ENCODE measurements at places on chromosomes 5 and 9. TPM values are rescaled to one million over a fixed set of nuclear protein-coding genes. Genes with fewer than 3 reads are reported as not detected.

- H3K27me3 ChIP-seq = no peaks in the 10 kb centered on the region
- no peak overlapping the region for H3K27ac ChIP-seq
- no peaks in the 10 kb centered on the region for H3K4me1 ChIP-seq
- no peak for DNase-seq
- H3K36me3 ChIP-seq = no peaks in the 10 kb centered on the region
Measured at GRCh38 chr5:68766952-68767464, 326.8 kb upstream of the SLC30A5 start.

The HMMR gene
- polyA plus RNA-seq = 10.0 TPM

The TEX10 gene
- polyA plus RNA-seq = 22.6 TPM

The C5orf63 gene
- polyA plus RNA-seq = 16.2 TPM

The RMRP gene
- not detected for polyA plus RNA-seq

DNA sequence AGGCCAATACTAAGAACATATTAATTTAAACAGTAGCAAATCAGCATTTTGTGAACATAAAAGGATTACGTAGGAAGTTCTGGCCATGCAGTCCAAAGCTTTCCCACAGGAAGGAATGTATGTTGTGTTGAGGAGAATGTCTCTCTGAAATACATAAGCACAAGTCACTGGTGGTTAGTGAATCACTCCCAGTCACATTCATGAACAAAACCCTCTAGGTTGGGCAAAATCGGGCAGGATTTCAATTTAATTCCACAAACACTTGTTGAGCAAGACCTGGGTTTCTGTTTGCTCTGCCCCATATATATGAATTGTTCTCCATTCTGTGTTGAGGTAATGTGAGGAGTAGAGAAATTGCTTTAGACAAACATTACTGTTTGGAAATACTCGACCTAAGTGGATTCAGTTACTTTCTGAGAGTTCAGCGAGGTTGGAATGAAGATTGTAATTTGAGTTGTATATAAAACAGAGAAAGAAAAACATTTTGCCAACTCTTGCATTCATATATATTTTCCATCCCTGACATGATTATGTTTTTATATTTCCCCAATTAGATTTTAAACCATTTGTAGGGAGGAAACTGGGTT lies 127.6 kb upstream of the RPS23 start:
- no peaks in the 10 kb centered on the region for H3K27me3 ChIP-seq
- no peaks in the 10 kb centered on the region for H3K4me1 ChIP-seq
- no peaks in the 10 kb centered on the region for H3K36me3 ChIP-seq
- no peak for DNase-seq
- no peak overlapping the region for H3K27ac ChIP-seq
- H3K4me3 ChIP-seq = no peak overlapping the region

The CCL27 gene
- 0.18 TPM for polyA plus RNA-seq

DNA sequence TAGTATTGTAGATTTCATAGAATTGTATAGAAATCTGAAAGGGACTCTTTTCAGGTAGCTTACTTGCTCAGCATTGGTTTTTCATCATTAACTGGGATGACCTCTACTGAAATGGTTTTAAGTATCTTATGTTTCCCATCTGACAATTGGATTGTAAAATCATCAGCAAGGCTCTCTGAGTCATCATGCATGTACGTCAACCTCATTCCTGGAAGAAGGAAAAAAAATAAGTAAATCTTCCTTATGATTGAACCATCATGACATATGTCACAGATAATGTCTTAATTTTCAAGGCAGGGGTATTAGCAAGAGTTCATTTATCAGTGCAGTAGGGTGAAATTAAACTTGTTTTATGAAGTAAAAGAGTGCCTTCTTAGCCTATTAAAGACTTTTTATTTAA lies 74.9 kb upstream of the CER1 start:
- no peaks in the 10 kb centered on the region for H3K27me3 ChIP-seq
- DNase-seq = no peak
- no peaks in the 10 kb centered on the region for H3K4me1 ChIP-seq
- H3K36me3 ChIP-seq = peaks cover 12% of the 10 kb centered on the region
- no peak overlapping the region for H3K27ac ChIP-seq

The ADAMTSL2 gene
- 0.69 TPM for polyA plus RNA-seq

The LEAP2 gene
- polyA plus RNA-seq = 12.3 TPM

The SLC4A9 gene
- polyA plus RNA-seq = 0.22 TPM

- no peaks in the 10 kb centered on the region for H3K36me3 ChIP-seq
- no peak overlapping the region for H3K27ac ChIP-seq
- no peak for DNase-seq
- no peak overlapping the region for H3K4me3 ChIP-seq
- no peaks in the 10 kb centered on the region for H3K4me1 ChIP-seq
- H3K27me3 ChIP-seq = no peaks in the 10 kb centered on the region
Measured at GRCh38 chr5:7615566-7616061, 219.7 kb downstream of the ADCY2 start.

The PPIC gene
- 25.3 TPM for polyA plus RNA-seq

- no peak overlapping the region for H3K27ac ChIP-seq
- peaks cover 28% of the 10 kb centered on the region for H3K27me3 ChIP-seq
- no peak for DNase-seq
- no peak overlapping the region for H3K4me3 ChIP-seq
- H3K4me1 ChIP-seq = peaks cover 3% of the 10 kb centered on the region
Measured at GRCh38 chr5:173296737-173297676, 31.2 kb downstream of the STC2 start.

GRCh38 chr9:135608294-135608998 lies 30.9 kb downstream of the GLT6D1 start:
- H3K36me3 ChIP-seq = no peaks in the 10 kb centered on the region
- no peaks in the 10 kb centered on the region for H3K27me3 ChIP-seq
- H3K4me3 ChIP-seq = no peak overlapping the region
- DNase-seq = no peak

- no peak overlapping the region for H3K4me3 ChIP-seq
- no peaks in the 10 kb centered on the region for H3K27me3 ChIP-seq
- no peaks in the 10 kb centered on the region for H3K36me3 ChIP-seq
- H3K27ac ChIP-seq = no peak overlapping the region
Measured at GRCh38 chr5:146965761-146966659, 87.5 kb upstream of the PPP2R2B start.

GRCh38 chr5:142143878-142144277 lies 35.3 kb downstream of the NDFIP1 start:
- H3K4me1 ChIP-seq = no peaks in the 10 kb centered on the region
- peak; percentile 17 for DNase-seq
- no peak overlapping the region for H3K27ac ChIP-seq

GRCh38 chr5:86329318-86329717 lies 288.4 kb upstream of the COX7C start:
- no peaks in the 10 kb centered on the region for H3K36me3 ChIP-seq
- H3K27ac ChIP-seq = no peak overlapping the region
- no peaks in the 10 kb centered on the region for H3K27me3 ChIP-seq
- H3K4me1 ChIP-seq = no peaks in the 10 kb centered on the region
- no peak overlapping the region for H3K4me3 ChIP-seq
